ENCODE measurements at places on chromosomes 13 and 19. TPM values are rescaled to one million over a fixed set of nuclear protein-coding genes. Genes with fewer than 3 reads are reported as not detected.

GRCh38 chr13:111210544-111211469 lies 95.7 kb downstream of the ARHGEF7 start:
- DNase-seq = no peak

DNA sequence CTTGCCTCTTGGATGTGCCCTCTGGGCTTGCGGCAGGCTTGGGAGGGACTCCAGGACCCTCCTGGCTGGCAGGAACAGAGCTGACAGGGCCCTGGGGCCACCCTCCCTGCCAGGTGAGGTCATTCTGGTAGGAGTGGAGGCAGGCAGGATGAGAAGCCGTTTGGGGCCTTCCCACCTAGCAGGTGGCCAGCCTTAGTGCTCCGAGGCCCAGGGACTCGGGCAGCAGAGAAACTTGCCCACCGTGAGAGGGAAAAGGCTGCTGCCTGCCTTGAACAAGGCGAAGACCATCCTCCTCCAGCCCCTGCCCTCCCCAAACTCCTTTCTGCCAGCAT lies 8.5 kb downstream of the RFX1 start:
- DNase-seq = no peak

GRCh38 chr19:29505097-29505824 lies 20.5 kb upstream of the VSTM2B start:
- DNase-seq = no peak

The C19orf81 gene
- 1.1 TPM for total RNA-seq

The LILRB5 gene
- 3.0 TPM for total RNA-seq

The IL11 gene
- 1.3 TPM for total RNA-seq

The NKG7 gene
- 3.1 TPM for total RNA-seq

The GAS6 gene
- 336 TPM for total RNA-seq
